Liver (tissue), 10 donors: ENCODE measurements at places on chromosomes 5 and 9.
A peak's percentile ranks its signal among the peaks of the same experiment; 100 is the strongest.

- peak; percentile 59 for DNase-seq
Measured at GRCh38 chr9:113966394-113966793, 90.3 kb downstream of the ZNF618 start.

DNA sequence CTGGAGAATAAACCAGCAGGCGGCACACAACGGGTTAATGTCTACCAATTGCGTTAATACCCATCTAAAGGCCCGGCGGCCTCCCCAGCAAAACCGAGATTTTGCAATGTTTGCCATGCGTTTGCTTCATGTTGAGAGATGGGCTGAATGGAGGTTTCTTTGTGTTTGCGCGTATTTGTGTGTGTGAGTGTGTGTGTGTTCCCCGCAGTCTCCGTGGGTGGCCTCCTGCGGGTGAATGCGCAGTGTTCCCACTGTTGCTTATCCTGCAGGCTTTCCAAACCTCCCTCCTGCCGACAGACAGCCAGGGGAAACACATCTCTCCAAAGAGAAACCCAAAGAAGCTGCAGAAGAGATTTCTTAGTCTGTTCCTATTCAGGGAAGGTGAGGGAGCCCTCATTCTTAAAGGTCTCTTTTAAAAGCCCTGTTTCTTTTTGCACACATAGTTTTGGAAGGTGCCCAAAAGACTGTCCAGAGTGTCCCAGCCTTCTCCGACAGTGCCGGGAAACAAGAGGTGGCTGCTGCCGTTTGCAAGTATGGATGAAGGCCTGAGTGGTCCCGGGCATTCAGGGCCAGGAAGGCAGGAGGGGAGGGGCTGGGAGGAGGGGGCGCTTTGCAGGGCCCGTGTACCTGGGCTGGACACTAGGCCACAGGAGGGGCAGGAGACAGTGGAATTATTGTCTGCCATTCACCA, 103.8 kb upstream of the ERCC6L2 start:
- peak; percentile 49 for DNase-seq

GRCh38 chr9:130036099-130036498, 6.9 kb downstream of the FNBP1 start:
- no peak for DNase-seq

DNA sequence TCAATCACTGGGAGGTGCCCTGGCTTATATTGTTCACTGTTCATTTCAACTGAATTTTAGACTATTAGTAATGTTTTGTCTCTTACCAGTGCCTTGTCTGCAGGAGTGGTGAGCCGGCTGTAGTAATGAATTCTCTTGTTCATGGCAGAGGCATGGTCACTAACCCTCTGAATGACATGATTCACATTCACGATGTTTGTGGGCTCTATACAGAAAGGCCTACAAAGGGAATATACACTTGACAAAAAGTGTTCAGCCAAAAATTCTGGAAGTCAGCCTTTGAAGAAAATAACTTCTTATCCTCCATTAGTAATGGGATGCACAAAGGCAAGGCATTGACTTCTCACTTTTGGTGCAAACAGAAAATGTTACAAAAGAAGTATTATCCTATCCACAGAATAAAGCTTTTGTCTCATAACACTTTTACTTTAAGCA, 39.6 kb downstream of the SLC38A9 start:
- DNase-seq: no peak

DNA sequence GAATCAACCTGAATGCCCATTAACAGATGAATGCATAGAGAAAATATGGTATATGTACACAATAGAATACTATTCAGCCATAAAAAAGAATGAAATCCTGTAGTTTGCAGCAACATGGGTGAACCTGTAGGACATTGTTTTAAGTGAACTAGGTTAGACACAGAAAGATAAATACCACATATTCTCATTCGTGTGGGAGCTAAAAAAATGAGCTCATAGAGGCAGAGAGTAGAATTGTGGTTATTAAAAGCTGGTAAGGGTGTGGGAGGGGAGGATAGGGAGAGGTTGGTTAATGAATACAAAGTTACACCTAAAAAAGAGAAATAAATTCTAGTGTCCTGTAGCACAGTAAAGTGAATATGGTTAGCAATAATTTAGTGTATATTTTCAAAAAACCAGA, 23.5 kb downstream of the PTTG1 start:
- DNase-seq: no peak

DNA sequence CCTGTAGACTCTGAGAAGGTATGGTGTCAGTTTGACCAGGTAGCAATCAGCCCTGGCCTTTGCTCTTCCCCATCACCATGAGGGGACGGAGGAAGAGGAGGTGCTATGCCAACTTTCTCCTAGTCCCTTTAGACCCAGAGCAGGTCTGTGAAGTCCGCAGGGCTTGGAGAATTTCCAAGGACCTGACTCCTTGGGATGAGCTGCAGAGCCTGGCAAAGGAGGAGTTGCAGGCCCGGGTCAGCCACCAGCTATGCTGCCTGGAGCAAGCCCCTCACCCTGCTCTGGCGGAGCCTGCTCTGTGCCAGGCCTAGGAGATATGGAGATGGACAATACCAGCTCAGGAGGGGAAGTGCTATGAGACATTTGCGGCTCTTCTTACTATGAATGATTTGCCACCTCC, 188.3 kb downstream of the CDK5RAP2 start:
- no peak for DNase-seq

GRCh38 chr5:39650008-39650762, 225.4 kb upstream of the DAB2 start:
- DNase-seq: no peak

GRCh38 chr5:132947671-132948070, 15.8 kb downstream of the AFF4 start:
- DNase-seq: no peak

DNA sequence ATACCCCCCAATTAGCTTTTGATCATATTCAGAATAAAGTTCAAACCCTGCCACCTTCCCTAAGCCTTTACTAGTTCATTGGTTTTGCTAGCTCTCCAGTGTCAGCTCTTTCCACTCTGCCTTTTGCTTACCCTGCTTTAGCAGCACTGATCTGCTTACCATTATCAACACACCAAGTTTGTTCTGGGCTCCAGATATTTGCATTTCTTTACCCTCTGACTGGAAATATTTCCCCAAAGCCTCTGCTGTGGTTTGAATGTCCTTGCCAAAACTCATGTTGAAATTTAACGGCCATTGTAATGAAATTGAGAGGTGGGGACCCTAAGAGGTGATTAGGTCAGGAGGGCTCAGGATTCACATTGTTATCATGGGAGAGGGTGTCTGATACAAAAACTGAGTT, 99.5 kb downstream of the GCNT1 start:
- DNase-seq: no peak

DNA sequence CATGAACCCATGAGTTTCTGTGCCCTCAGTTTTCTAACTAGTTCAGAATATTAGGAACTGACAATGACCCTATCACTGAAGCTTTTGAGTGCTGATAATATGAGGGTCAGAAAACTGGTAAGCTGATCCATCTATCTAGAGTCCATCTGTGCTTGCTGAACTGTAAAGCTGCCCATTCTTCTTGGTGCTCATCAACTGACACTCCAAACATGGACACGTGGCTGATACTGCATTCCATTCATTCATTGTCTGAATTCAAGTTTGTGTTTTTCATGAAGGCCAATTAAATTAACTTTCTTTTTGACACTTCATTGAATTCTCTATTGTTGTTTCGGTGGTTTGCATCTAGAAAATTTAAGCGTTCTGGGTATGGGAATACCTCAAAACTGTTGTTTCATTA, 17.6 kb downstream of the NREP start:
- no peak for DNase-seq

GRCh38 chr5:168048486-168048885, 243.0 kb upstream of the WWC1 start:
- no peak for DNase-seq

GRCh38 chr9:137879566-137880150, 2.1 kb downstream of the CACNA1B start:
- DNase-seq: no peak

GRCh38 chr5:169218176-169218575, 82.8 kb downstream of the SLIT3 start:
- no peak for DNase-seq

- DNase-seq: no peak
Measured at GRCh38 chr9:110590816-110591215, 11.3 kb upstream of the SVEP1 start.

DNA sequence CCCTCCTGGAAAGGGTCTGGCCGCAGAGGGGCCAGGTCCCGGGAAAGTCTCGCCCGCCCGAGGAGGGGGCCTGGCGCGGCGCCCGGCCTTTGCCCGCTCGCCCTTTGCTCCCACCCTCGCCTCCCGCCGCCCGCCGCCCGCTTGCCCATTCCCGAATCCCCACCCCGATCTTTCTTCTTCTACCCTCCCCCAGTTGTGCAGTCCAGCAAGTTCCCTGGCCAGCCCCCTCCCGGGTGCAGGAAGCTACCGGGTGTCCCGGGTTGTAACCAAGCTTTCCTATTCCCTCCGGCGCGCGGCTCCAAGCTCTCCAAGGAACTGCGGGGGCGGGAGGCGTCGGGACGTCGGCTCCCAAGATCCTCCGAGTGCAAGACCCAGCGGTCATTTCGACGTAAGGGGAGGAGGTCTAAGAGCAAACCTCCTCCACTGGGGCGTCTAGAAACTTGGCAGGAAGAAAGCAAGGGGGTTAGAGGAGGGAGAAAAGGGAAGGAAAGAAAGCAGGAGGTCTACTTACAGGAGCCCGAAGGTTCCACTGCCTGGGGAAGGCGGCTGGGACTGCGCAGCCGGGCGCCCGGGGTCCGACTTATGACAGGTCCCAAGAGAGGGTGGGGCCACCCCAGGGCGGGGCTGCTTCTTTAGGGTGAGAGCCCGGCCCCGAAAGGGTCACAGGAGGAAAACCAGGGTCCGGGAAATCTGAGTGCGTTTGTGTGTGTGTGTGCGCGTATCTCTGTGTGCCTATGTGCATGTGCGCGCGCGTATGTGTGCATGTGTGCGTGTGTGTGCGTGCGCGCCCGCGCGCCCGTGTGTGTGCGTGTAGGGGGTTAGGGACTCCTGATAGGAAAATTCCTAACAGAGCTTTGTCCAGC, at the start of gene PTGR1:
Gene PTGR1 (minus strand): TSS at position 556 of the 863 bp plus-strand sequence. CDS start 2,225 bp downstream, outside the sequence.
- DNase-seq: peak; percentile 72

GRCh38 chr5:4081466-4081865, 485.8 kb downstream of the IRX1 start:
- no peak for DNase-seq

GRCh38 chr9:76591256-76591950, 132.4 kb downstream of the GCNT1 start:
- no peak for DNase-seq

- no peak for DNase-seq
Measured at GRCh38 chr9:20030671-20031070, 241.8 kb upstream of the SLC24A2 start.

- DNase-seq: no peak
Measured at GRCh38 chr5:77844623-77845323, 68.6 kb upstream of the TBCA start.

GRCh38 chr5:92370032-92370431, 986.9 kb upstream of the ARRDC3 start:
- DNase-seq: no peak

DNA sequence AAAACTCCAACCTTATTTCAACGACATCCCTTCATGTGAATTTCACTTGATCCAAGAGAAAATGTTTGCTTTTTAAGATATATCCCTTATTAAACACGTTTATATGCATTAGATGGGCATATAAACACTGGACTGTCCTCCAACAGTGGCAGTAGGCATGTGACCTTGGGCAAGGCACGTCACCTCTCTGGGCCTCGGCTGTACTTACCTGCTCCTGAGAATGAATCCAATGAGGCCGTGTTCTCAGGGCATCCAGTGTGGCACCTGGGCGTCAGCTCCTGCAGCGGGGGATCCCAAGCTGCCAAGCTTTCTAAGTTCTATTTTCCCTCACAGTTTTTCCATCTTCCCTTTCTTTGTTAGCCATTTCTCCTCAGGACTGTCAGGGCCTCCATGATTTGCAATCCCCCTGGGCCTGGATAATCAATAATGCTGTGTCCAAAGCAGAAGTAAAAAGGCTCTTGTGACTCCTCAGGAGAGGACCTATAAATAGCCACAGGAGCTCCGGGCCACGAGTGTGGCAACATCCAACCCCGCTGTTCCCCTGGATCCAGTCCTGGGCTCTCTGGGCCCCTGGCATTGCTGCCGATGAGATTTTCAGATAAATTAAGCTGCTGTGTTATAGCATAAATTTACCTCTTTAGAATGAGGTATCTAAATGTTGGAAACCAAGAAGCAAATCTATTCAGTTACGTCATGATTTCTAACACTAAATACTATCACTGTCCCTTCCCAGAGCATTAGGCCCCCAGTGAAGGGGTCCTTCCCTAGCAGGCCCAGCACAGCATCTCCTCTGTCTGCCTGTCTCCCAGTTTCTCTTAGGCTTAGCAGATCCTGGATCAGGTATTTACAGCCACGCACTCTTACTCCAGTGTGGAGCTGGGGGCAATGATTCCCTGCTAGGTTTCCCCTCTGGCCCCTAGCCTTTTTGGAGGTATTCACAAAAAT, 76.8 kb downstream of the PTPN3 start:
- DNase-seq: no peak
